Smooth muscle cell of the coronary artery (primary cell): ENCODE measurements at places on chromosomes 16 and 17. TPM values are rescaled to one million over a fixed set of nuclear protein-coding genes. Genes with fewer than 3 reads are reported as not detected.

Gene CARD14
- total RNA-seq, result under 0.01 and 0.12 TPM in 2 replicates

Gene PDE6G
- 0.23 and 0.35 TPM in 2 replicates for total RNA-seq

Gene P3H4
- 90.3 and 133 TPM in 2 replicates for total RNA-seq

Gene KRTAP9-8
- total RNA-seq, result not detected in 2 replicates

Gene KLHL10
- total RNA-seq, result 0.08 and 0.12 TPM in 2 replicates

Gene GLP2R
- not detected in 2 replicates for total RNA-seq

Gene SLC5A10
- total RNA-seq, result under 0.01 and 0.47 TPM in 2 replicates

Gene MEFV
- total RNA-seq, result 0.15 TPM in 1 of 2 replicates, not detected in the other

Gene HSD17B1
- total RNA-seq, result 1.8 and 8.9 TPM in 2 replicates

Gene GGA3
- total RNA-seq, result 10.5 and 18.5 TPM in 2 replicates

Gene GJD3
- total RNA-seq, result 0.23 and 0.35 TPM in 2 replicates

Gene CACNB1
- total RNA-seq, result 3.7 and 6.9 TPM in 2 replicates

Gene PLLP
- total RNA-seq, result 0.53 TPM in 1 of 2 replicates, not detected in the other

Gene CORO6
- total RNA-seq, result 3.5 and 9.4 TPM in 2 replicates

Gene KRT28
- total RNA-seq, result not detected in 2 replicates

Gene ITGAX
- under 0.01 TPM in 1 of 2 replicates, not detected in the other for total RNA-seq

Gene HBM
- total RNA-seq, result not detected in 2 replicates

Gene GOSR1
- total RNA-seq, result 28.0 and 47.6 TPM in 2 replicates

Gene HS3ST6
- not detected in 2 replicates for total RNA-seq
